CD4-positive, alpha-beta T cell treated with Interleukin-10 for 1 hour (primary cell): ENCODE measurements at places on chromosomes 6 and 20.

GRCh38 chr6:48073976-48074767 lies 36.8 kb downstream of the PTCHD4 start:
- no peak for DNase-seq

DNA sequence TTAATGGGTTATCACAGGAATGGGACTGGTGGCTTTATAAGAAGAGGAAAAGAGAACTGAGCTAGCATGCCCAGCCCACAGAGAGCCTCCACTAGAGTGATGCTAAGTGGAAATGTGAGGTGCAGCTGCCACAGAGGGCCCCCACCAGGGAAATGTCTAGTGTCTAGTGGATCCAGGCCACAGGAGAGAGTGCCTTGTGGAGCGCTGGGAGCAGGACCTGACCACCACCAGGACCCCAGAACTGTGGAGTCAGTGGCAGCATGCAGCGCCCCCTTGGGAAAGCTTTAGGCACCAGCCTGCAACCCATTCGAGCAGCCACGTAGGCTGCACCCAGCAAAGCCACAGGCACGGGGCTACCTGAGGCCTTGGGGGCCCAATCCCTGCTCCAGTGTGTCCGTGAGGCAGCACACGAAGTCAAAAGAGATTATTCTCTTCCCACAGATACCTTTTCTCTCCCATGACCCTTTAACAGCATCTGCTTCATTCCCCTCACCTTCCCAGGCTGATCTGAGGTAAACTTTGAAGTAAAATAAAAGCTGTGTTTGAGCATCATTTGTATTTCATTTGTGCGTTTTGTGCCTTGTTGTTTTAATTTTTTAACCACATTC lies 4.4 kb downstream of the HLA-E start:
- DNase-seq = peak; percentile 64

- no peak for DNase-seq
These were observed 55.1 kb upstream of the LOC128125822 start for GRCh38 chr6:63517221-63517620.

- DNase-seq = no peak
These were observed 7.4 kb downstream of the SLC22A1 start for GRCh38 chr6:160128879-160129516.

- no peak for DNase-seq
These were observed 117.5 kb upstream of the AFDN start for GRCh38 chr6:167709196-167709595.

DNA sequence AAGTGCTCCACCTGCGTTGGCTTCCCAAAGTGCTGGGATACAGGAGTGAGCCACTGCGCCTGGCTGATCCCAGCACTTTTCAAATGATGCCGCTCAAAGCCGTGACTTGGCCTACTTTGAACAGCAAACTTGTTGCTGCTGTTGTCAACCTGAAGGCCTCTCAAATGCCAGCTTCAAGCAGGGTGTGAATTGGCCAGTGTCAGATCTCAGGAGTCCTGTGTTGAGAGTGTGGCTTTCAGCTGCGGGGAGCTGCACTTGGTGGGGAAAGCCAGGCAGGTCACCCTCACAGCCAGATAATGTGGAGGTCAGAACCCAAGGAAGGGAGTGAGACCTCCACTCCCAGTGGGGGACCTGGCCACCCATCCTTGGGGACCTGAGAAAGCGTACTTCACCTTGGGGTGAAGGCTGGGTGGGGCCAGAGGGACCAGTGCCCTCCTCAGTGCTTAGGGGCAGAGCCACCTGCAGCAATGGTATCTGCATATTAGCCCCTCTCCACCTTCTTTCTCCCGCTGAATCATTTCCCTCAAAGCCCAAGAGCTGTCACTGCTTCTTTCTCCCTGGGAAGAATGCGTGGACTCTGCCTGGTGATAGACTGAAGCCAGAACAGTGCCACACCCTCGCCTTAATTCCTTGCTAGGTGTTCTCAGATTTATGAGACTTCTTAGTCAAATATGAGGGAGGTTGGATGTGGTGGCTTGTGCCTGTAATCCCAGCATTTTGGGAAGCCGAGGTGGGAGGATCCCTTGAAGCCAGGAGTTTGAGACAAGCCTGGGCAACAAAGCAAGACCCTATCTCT lies 19.1 kb upstream of the PANK2 start:
- DNase-seq = no peak

DNA sequence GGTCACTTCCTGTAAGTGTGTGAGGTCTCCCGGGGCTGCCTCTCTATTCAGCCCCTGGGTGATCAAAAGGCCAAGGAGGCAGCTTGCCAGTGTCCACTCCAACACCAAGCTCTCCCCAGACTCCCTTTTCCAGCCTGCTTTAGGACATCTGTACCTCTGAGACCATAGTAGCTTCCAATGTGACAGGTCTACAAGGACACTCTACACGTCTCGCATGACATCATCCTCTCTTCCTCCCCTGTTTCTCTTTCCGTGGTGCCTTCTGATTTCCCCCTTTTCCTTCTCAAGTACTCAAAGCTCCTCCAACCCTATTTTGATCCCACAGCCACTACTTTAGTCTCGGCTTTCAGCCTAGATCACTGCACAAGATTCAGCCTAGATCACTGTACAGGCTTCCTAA lies 26.4 kb downstream of the HLA-F start:
- DNase-seq = no peak

GRCh38 chr6:112233847-112234246 lies 20.5 kb downstream of the LAMA4 start:
- no peak for DNase-seq

GRCh38 chr6:16286151-16286522 lies 47.8 kb downstream of the GMPR start:
- DNase-seq = peak; percentile 10

GRCh38 chr20:507761-508332 lies 35.7 kb downstream of the CSNK2A1 start:
- no peak for DNase-seq

DNA sequence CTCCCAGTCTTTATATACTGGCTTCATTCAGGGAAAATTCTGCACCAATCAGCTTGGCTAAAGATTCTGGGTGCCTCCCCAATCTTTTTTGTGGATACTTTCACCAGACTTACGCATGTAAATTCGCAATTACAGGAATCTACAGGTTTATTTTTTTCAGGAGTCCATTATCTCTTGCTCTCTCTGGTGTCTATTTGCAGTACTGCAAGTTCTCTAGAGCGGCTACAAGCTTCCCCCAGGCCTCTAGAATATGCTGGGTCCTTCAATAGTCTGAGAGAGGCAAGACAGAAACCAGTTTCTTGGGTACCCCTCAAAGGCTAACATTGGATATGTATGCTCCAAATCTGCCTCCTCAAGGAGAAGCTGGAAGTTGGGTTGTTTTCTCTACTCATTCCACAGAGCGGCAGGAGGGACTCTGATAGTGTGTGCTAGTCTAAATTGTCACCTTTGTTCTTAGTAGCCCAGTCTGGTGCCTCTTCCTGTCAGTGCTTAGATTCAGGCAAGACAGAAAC lies 58.5 kb downstream of the SUN5 start:
- peak; percentile 62 for DNase-seq

DNA sequence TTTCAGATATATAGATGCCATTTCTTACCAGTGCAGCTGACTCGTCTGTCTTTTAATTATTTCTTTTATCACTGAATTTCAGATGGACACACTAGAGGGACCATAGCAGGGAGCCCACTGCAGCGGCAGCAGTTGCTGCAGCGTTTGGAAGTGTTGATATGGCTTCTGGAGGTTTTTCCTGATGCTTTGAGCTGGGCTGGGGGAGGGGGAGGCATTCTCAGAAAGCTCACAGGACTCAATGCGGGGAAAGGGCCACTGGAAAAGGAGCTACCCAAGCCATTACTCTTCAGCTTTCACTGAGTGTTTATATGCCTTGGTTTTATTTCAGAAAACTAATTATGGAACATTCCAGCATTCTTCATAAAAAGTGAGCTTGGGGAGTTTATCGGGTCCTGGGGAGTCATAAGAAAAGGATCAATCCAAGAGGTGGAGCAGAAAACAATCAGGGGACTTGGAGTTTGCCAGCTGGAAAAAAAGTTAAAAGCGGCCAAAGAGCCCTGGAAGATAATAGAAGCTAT lies 740.4 kb upstream of the FLRT3 start:
- no peak for DNase-seq

DNA sequence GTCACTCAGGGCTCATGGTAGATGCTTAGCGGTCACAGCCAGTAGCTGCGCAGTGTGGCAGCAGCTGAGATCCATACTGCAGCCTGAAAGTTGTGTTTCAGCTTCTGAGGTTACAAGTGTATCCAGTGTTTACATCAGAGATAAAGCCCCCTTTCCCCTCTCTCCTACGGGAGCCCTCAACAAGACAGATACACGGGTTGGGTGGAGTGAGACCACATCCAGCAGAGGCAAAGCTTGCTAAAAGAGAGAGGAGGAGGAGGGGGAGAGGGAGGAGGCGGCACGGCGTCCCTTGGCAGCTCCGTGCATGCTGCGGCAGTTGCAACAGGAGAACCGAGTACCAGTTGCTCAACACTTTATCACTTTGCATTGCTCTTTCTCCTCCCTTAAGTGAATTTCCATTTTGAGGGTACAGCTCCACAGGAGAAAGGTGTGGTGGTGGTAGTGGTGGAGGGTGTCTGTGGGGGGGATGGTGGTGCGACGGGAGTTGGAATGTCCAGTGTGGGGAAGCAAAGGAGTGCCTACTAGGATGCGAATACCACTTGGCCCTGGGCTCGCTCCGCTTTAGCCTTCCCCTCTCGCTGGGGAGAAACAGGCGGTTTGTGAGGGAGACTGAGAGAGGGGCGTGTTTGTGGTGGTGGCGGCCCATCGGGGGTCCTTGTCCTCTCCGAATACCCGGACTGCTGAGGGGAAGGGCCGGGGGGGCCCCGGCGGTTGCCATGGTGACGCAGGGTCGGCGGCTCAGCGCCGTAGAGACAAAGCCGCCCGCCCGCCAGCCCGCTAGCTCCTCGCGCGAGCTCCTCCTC lies 405 bp upstream of the RNF182 start:
- DNase-seq = peak; percentile 46
